Suppressor macrophage (primary cell): ENCODE measurements at places on chromosomes 2 and 18.
A peak's percentile ranks its signal among the peaks of the same experiment; 100 is the strongest.

DNA sequence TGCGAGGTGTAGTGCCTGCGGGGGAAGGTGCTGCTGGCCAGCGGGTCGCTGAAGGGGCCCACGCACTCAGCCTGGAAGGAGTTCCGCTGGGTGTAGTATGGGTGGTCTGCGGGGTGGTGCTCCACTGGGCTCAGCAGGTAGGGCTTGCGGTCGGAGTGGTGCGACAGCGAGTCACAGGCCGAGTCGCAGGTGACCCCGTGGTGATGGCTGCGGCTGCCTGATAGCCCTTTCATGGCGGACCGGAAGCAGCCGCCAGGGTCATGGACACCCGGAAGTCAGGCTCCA, 429.8 kb downstream of the TGIF1 start:
- DNase-seq, result no peak

GRCh38 chr2:167471332-167471731, 583.1 kb downstream of the XIRP2 start:
- DNase-seq, result no peak

DNA sequence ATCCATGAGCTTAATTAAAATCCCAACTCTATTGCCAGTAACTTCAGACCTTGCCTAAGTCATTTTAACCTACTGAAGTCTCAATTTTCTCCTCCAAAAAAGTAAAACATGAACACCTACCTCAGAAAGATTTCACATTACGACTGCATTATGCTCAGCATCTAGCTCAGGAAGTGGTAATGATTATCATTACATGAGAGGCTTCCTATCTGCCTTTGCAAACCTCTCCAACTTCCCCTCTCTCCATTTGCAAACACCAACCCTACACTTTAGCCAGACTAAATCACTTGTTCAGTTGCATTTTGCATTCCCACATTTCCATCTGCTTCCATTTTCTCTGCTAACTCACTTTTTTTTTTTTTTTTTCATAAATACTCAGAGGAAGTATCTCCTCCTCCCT, 6.8 kb downstream of the SLC38A11 start:
- no peak for DNase-seq

- peak; percentile 41 for DNase-seq
These were observed 153.6 kb upstream of the EPAS1 start for GRCh38 chr2:46143429-46144132.

- DNase-seq, result no peak
These were observed 534.3 kb downstream of the ADCYAP1 start for GRCh38 chr18:1438967-1439366.

DNA sequence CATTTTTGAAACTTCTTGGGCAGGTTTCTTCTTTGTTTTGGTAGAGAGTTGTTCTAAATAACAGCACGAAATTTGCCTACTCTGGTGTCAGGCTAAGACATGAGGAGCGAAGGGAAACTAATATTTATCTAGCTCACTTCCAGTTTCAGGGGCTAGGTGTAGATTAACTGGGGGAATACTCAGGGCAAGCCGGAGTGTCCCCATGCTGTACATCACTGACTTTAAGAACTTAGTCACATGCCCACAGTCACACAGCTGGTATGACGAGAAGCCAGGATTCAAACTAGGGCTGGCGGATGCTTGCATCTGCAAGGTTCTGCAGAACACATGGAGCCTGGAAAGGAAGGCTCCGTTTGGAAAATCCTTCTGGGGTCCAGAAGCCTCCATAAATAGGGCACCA, 133.3 kb downstream of the ALPK2 start:
- DNase-seq, result no peak

DNA sequence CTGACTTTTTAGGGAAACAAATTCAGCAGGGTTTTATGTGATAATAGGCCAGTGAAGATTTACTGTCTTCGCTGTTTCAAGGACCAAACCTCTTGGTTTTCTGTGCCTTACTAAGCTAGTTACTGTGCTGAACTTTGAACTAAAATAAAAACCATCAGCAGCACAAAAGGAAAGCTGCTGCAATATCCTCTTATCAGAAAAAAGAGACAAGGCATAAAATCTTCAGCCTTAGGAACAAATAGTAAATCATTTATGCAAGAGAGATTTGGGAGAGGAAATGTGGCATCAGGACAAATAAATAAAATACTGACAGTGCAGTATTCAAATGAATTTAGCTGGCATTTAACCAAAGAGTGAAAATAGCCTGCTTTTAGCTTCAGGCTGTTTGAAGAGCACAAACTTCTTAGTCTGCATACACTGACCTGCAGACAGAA, 64.1 kb upstream of the EHBP1 start:
- DNase-seq, result no peak

DNA sequence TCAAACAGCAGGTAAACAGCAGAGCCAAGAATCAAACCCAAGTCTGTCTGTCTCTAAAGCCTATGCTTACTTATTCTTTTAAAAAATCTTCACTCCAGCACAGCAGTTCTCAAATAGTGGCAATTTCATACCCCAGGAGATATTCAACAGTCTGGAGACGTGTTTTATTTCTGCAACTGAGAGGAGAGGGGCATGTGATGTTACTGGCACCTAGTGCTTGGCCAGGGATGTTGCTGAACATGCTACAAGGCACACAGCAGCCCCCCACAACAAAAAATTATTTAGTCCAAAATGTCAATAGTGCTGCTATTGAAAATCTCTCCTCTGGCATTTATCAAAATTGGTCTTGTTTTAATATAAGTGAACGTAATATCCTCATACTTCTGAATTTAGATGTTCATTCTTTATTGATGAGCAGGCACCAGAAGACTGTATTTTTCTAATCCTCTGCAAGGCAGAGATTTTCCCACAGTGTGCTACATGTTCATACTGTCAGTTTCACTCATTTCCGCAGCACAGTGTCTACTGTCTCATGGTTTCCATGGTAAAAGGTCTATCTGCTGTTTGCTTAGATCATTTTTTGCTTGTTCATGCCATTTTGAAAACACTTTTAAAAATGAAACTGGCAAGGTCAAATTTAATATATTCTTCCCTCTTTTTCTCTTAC, 90.5 kb downstream of the LRATD1 start:
- no peak for DNase-seq
